ENCODE measurements at places on chromosomes 7 and 10.
A peak's percentile ranks its signal among the peaks of the same experiment; 100 is the strongest.

DNA sequence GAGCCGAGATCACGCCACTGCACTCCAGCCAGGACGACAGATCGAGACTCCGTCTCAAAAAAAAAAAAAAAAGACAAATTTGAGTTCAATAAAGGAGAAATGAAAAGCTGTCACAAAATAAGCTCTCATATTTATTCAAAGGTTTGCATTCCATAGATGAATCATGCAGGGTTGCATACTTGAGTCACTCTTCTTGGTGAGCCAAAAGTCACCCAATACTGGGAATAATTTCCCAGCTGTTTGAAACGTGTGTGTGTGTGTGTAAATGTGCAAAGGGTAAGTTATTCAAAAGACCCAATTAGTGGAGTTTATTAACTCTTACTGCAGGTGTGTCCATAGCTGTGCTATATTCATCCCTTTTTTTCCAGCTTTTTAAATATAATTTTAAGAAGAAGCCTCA, 297.7 kb downstream of the CCDC3 start:
- DNase-seq = peak; percentile 30

- peak; percentile 15 for DNase-seq
Observed at GRCh38 chr10:29386342-29386999, 97.6 kb downstream of the LYZL1 start.

- DNase-seq = no peak
Observed at GRCh38 chr7:122363144-122363543, 58.6 kb upstream of the FEZF1 start.

DNA sequence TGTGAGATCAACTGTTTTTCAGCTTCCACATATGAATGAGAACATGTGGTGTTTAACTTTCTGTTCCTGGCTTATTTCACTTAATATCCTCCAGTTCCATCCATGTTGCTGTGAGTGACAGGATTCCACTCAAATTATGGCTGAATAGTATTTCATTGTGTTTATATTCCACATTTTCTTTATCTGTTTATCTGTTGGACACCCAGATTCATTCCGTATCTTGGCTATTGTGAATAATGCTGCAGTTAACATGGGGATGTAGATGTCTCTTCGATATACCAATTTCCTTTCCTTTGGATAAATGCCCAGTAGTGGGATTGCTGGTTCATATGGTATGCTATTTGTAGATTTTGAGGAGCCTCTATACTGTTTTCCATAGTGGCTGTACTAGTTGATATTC, 47.9 kb downstream of the GALNT11 start:
- DNase-seq = no peak

DNA sequence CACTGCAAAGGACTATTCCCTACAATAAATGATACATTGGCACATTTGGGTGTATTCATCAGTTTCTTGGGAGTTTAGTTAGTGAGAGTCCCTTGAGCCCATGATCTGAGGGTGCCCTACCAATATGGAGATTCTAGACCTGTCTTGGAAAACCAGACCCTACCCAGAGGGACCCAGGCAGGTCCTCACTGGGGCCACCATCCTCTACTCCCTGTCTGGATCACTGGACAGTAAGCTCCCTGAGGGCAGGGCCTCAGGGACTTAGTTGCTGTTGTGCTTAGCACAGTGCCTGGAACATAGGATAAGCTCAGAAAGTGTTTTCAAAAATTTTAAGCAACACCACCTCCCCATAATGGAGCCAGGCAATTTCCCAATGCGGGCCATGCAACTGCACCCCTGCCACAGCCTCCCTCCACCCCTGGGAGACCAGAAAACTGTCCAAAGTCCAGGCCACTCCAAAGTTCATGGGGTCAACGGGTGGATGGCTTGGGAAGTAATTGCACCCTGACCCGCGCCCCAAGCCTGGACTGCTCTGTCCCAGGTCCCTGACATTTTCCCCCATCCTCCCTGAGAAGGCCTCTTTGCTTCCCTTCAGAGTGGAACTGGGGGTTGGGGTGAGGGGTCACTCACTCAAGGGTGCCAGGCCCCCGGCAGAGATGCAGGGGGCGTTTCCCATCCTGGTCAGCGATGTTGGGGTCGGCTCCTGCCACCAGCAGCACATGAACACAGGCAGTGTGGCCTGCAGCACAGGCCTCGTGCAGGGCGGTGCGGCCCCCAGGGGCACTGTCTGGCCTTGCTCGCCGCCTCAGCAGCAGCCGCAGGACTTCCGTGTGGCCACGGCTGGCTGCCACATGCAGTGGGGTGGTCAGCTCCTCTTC, 1.0 kb downstream of the ASB10 start:
- no peak for DNase-seq

DNA sequence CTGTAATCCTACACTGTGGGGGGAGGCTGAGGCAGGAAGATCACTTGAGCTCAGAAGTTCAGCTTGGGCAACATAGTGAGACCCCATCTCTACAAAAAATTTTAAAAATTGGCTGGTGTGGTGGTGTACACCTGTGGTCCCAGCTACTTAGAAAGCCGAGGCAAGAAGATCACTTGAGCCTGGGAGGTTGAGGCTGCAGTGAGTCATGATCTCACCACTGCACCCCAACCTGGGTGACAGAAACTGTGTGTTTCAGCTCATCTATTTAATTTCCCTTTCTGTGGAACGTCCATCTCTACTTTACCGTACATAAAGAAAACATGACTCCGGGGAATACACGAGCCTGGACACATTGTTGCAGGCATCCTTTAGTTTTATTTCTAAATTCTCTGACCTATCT, 354.6 kb upstream of the PLXDC2 start:
- DNase-seq = no peak

- no peak for DNase-seq
Observed at GRCh38 chr10:119241066-119241465, 33.7 kb downstream of the GRK5 start.
